ENCODE measurements at places on chromosomes 6 and 20.

DNA sequence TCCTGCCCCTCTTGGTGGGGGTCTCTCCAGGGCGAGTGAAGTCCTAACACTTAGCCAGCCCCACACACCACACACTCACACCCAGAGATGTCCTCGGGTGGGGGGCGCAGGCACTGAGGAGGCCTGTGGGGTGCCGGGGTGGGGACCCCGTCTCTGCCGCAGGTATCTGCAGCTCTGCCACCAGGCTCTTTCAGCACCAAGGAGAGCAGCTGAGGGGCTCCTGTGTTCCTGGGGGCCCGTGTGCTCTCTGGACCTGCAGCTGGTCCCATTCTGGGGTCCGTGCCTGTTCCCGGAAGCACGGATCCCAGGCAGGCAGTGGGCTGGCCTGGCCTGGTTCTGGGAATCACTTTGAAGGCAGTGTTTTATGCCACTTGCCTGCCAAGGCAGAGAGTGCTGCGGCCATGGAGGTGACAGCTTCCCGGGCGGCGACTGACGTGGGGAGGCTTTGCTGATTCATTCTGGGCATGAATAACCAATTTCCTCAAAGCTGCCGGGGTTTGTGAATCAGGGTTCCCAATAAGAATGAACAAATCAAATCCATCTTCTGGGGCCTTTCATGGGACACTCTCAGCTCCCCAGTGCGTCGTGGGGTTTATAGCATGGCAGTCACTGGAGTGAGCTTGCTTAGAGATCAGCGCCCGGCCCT, 54.4 kb upstream of the SLCO4A1 start:
- no peak overlapping the region for H3K27ac ChIP-seq
- H3K4me1 ChIP-seq, result no peaks in the 10 kb centered on the region
- H3K36me3 ChIP-seq, result no peaks in the 10 kb centered on the region

GRCh38 chr20:10263385-10264165, 44.9 kb downstream of the SNAP25 start:
- no peak for DNase-seq
- no peak overlapping the region for H3K4me3 ChIP-seq
- no peaks in the 10 kb centered on the region for H3K36me3 ChIP-seq
- peaks cover 15% of the 10 kb centered on the region for H3K27me3 ChIP-seq

DNA sequence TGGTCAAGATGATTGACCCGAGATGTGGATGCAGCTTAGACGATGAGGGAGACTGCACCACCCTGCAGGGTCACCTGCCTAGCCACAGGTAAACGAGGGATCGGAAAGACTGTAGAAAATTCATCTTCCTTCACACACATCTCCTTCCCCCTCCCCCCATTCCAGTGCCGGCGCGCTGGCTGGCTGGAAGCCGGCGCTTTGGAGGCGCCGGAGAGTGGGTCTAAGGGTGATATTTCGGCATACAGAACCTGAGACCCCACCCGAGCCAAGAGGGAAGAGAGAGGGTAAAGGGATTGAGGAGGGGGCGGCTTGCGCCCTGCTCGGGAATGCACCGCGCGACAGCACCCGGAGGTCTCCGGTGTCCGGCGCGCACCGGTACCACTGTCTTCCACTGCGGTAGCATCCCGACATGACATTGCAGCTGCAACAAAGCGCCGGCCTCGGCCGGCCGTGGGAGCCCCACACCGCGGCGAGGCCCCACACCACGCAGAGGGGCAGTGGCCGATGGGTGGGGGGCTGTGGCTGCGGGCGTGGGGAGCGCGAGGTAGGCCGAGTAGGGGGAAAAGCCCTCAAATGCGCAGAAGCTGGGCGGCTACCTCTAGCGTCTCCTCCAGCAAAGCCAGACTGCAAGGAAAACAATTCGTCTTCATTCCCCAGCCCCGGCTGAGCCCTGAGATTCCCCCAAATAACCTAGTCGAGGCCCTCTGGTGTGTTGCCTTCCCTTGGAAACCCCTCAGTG, 984 bp downstream of the TNFRSF21 start:
- H3K27ac ChIP-seq, result peak overlapping the region; percentile 74
- H3K27me3 ChIP-seq, result peaks cover 15% of the 10 kb centered on the region
- H3K4me3 ChIP-seq, result peak overlapping the region; percentile 85
- H3K4me1 ChIP-seq, result peaks cover 33% of the 10 kb centered on the region

DNA sequence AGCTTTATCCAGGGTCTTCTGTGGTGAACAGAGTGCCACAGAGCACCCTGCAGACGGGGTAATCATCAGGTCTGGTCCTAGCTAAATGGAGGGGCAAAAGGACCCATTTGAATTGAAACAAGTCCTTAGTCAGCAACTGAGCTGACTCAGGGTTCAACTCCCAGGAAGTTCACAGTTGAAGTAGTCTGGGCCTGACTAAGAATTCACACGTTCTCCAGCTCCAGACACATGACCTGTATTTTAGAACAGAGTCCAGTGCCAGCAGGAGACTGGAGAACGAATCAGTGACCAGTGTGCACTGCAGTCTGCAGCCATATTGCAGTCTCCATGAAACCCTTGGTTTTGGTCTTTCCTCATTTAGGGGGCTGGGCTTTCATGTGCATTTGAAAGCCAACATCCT, 85.2 kb downstream of the ELOVL4 start:
- no peak overlapping the region for H3K4me3 ChIP-seq
- H3K27me3 ChIP-seq, result peaks cover 2% of the 10 kb centered on the region
- peaks cover 7% of the 10 kb centered on the region for H3K4me1 ChIP-seq

- peaks cover 5% of the 10 kb centered on the region for H3K4me1 ChIP-seq
- no peak for DNase-seq
- H3K4me3 ChIP-seq, result no peak overlapping the region
- no peaks in the 10 kb centered on the region for H3K27me3 ChIP-seq
- peaks cover 3% of the 10 kb centered on the region for H3K36me3 ChIP-seq
- H3K27ac ChIP-seq, result no peak overlapping the region
Observed at GRCh38 chr6:49668083-49668511, 31.5 kb upstream of the RHAG start.

DNA sequence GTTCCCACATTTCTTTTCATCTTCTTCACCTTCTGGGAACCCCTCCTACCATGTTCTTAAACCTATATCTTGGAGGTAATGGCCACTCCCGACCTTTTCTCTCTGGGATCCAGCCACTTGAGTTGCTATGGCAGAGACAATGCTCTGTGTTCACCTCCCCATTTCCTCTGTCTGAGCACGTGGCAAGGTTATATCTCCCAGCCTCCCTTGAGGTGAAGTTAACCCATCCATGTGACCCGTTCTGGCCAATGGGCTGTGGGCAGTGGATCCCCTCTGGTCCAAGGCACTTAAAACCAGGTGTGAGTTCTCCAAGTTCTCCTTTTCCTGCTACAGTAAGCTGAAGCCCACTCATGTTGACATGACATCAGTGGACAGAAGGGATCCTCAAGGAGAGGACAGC, 261.4 kb downstream of the LRFN2 start:
- H3K27me3 ChIP-seq, result peaks cover 70% of the 10 kb centered on the region
- H3K36me3 ChIP-seq, result no peaks in the 10 kb centered on the region
- H3K4me1 ChIP-seq, result no peaks in the 10 kb centered on the region
- no peak for DNase-seq
- H3K27ac ChIP-seq, result no peak overlapping the region
